Keratinocyte (primary cell): ENCODE measurements at places on chromosomes 13 and 19.

DNA sequence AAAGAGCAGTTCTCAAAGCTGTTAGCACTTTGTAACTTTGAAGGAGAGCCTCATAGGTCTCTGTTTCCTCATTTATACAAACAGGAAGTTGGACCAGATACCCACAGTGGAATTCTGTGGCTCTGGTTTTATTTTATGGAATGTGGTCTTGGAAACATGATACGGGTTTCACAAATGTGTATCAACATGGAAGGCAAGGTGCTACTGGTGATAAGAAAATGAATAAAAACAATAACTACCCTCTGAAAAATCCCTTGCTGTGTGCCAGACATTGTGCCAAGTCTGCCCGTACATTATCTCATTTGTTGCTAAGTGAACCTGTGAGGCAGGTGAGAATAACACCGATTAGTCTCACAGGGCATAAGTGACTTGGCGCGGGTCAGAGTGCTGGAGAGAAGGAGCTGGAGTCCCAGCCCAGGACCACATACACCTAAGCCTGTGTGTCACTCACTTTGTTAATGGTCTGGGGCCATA, 45.0 kb upstream of the RNF113B start:
- no peaks in the 10 kb centered on the region for H3K27me3 ChIP-seq
- no peak overlapping the region for H3K4me3 ChIP-seq
- DNase-seq = no peak
- H3K36me3 ChIP-seq = no peaks in the 10 kb centered on the region
- H3K4me1 ChIP-seq = no peaks in the 10 kb centered on the region
- H3K27ac ChIP-seq = no peak overlapping the region

DNA sequence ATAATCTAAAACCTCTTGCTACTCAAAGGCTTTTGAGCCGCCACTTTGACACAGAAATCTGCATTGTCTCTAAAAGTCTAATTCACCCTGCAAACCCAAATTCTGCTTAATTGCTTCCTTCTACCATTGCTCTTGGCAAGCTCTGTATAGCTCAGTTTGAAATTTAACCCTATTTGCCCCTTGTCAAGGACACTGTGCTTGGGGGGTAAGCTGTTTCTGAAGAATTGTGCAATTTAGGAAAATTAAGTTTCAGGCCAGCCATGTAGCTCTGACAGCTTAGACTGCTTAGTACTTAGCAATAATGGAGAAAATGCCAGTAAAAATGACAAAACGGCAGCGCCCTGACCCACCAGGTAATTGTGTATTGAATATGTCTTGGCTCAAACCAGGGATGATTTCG, 282.2 kb downstream of the OLFM4 start:
- H3K4me3 ChIP-seq = no peak overlapping the region
- DNase-seq = no peak
- H3K36me3 ChIP-seq = no peaks in the 10 kb centered on the region
- H3K27ac ChIP-seq = no peak overlapping the region
- no peaks in the 10 kb centered on the region for H3K27me3 ChIP-seq

GRCh38 chr13:70967564-70967963, 859.3 kb upstream of the KLHL1 start:
- H3K27me3 ChIP-seq = no peaks in the 10 kb centered on the region
- DNase-seq = no peak
- no peak overlapping the region for H3K27ac ChIP-seq
- H3K4me1 ChIP-seq = no peaks in the 10 kb centered on the region

DNA sequence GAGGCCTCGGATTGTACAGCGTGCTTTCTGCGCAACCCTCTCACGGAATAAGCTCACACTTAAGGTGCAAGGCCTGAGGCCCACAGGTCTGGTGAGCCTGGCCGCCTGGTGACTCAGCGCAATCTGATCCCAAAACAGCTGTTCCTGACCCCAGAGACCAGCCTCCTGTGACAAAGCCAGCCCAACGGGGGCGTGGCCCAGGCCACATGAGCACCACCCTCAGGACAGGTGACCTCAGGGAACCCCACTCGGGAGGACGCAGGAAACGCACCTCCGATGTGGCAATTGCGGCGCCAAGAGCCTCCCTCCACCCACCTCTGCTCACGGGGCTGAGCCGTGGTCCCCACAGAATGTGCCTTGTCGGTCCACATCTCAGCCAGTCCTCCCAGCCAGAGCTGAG, 26.4 kb downstream of the GRTP1 start:
- H3K4me1 ChIP-seq = no peaks in the 10 kb centered on the region
- H3K27ac ChIP-seq = no peak overlapping the region
- H3K27me3 ChIP-seq = no peaks in the 10 kb centered on the region
- H3K4me3 ChIP-seq = no peak overlapping the region
- H3K36me3 ChIP-seq = no peaks in the 10 kb centered on the region
- no peak for DNase-seq

DNA sequence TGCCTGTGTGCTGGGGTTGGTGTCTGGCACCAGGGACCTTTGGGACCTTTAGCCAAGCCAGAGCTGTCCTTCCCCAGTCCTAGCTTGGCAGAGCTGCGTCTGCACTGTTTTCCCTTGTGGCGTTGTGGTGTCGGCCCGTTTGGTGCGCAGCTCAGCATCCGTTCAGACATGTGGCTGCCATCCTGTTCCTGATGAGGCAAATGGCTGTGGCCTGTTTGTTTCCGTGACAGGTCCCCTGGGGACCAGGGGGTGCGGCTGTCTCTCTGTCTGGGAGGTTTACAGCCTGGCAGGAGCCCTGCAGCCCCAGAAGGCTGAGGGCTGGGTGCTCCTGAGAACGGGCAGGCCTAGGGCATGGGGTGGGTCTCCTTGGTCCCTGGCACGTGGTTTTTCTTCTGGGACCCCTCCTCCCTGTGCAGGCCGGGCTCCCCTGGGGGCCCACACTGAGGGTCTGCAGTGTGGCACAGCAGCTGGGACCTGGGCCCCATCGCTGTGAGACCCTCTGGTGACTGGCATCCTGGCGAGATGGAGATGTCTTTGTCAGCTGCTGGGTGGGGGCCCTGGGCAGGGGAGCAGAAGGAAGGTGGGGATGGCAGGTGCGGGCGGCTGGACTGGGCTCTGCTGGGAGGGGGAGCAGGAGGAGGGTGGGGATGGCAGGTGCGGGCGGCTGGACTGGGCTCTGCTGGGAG, 4.0 kb downstream of the SPPL2B start:
- H3K27me3 ChIP-seq = no peaks in the 10 kb centered on the region

DNA sequence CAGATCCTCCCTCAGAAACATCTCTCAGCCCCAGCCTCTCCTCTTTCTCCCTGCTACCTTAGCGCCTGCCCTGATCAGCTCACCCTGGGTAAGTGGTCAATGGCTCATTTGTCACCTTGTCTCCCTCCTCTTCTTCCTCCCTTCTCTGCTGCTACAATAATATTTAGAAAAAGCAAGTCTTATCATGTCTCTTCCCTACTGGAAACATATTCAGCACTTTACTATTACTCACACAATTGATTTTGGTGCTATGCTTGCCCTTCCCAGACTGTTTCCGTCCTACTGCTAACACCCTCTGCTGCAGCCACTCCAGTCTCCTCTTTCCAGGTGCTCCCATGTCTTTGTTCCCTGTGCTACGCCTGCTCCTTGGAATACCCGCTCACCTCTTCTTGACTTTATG, 35.8 kb downstream of the ESD start:
- H3K27me3 ChIP-seq = no peaks in the 10 kb centered on the region
- no peak overlapping the region for H3K4me3 ChIP-seq
- H3K27ac ChIP-seq = no peak overlapping the region

- H3K27me3 ChIP-seq = no peaks in the 10 kb centered on the region
- H3K4me1 ChIP-seq = no peaks in the 10 kb centered on the region
- H3K27ac ChIP-seq = no peak overlapping the region
- H3K4me3 ChIP-seq = no peak overlapping the region
- peaks cover 20% of the 10 kb centered on the region for H3K36me3 ChIP-seq
These were observed 123.0 kb downstream of the KDM4B start for GRCh38 chr19:5091684-5092480.
